ENCODE measurements at places on chromosomes 12 and 14. TPM values are rescaled to one million over a fixed set of nuclear protein-coding genes. Genes with fewer than 3 reads are reported as not detected.

DNA sequence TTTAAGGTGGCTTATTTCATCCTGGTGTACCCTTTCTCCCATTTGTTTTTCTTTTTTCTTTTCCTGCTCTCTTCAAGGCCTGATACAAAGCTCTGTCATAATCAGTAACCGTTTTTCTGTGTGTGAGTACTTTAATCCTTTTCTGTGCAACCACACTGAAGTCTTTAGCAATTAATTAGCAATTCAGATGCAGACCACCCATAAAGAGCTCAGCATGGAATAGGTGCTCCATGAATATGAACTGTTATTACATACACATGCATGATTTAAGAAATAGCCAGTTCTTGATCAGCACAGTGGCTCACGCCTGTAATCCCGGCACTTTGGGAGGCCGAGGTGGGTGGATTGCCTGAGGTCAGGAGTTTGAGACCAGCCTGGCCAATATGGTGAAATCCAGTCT lies 1386.6 kb downstream of the AACS start:
- no peak for DNase-seq
- H3K36me3 ChIP-seq: no peaks in the 10 kb centered on the region
- H3K27me3 ChIP-seq: no peaks in the 10 kb centered on the region
- no peak overlapping the region for H3K27ac ChIP-seq

GRCh38 chr14:88919502-88919901 lies 95.1 kb downstream of the TTC8 start:
- H3K4me3 ChIP-seq: no peak overlapping the region
- no peak overlapping the region for H3K27ac ChIP-seq
- no peaks in the 10 kb centered on the region for H3K4me1 ChIP-seq
- H3K36me3 ChIP-seq: no peaks in the 10 kb centered on the region
- H3K27me3 ChIP-seq: no peaks in the 10 kb centered on the region

- no peaks in the 10 kb centered on the region for H3K36me3 ChIP-seq
- H3K4me3 ChIP-seq: peak overlapping the region; percentile 17
- H3K27me3 ChIP-seq: no peaks in the 10 kb centered on the region
- peak overlapping the region; percentile 75 for H3K27ac ChIP-seq
- no peak for DNase-seq
Observed at GRCh38 chr14:69615121-69615495, 3.7 kb downstream of the SUSD6 start.

GRCh38 chr14:93059917-93060545 lies 55.7 kb downstream of the ITPK1 start:
- no peaks in the 10 kb centered on the region for H3K27me3 ChIP-seq
- DNase-seq: no peak
- H3K4me3 ChIP-seq: no peak overlapping the region
- peaks cover 79% of the 10 kb centered on the region for H3K4me1 ChIP-seq
- peak overlapping the region; percentile 43 for H3K27ac ChIP-seq
- no peaks in the 10 kb centered on the region for H3K36me3 ChIP-seq

DNA sequence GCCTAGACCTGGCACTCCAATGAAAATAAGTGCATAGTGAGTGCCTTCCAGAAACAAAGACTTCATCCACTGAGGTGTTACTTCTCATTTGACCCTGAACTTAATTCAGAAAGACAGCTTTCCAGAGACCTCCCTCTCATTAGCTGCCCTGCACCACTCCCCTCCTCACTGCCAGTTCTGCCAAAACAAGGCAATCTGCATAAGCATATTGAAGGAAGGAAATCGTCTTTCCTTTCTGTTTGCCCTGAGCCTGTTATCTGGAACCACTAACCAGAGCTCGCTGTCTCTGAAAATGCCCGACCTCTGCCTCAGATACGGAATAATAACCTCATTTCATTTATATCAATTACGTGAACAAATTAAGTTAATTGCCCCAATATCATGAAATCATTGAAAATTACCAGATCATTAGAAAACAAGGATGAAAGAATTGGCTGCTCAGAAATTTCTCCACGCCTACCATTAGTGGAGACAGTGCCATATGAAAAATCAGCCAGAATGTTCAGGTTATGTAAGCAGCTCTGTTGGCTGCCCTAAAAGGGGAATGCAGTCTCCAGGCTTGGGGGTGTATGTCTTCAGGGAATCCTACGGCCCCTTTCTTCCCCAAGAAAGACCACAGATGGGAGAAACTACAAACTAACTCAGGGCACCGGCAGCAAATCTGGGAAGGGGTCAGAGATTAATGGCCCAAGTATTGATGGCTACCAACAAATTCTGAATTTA lies 149.9 kb upstream of the FKBP4 start:
- no peak overlapping the region for H3K4me3 ChIP-seq
- no peaks in the 10 kb centered on the region for H3K36me3 ChIP-seq
- H3K27me3 ChIP-seq: no peaks in the 10 kb centered on the region
- no peak overlapping the region for H3K27ac ChIP-seq
- DNase-seq: no peak

The SERPINA6 gene
- total RNA-seq: not detected

The OR4K1 gene
- not detected for total RNA-seq

The KRT6C gene
- 257 TPM for total RNA-seq

DNA sequence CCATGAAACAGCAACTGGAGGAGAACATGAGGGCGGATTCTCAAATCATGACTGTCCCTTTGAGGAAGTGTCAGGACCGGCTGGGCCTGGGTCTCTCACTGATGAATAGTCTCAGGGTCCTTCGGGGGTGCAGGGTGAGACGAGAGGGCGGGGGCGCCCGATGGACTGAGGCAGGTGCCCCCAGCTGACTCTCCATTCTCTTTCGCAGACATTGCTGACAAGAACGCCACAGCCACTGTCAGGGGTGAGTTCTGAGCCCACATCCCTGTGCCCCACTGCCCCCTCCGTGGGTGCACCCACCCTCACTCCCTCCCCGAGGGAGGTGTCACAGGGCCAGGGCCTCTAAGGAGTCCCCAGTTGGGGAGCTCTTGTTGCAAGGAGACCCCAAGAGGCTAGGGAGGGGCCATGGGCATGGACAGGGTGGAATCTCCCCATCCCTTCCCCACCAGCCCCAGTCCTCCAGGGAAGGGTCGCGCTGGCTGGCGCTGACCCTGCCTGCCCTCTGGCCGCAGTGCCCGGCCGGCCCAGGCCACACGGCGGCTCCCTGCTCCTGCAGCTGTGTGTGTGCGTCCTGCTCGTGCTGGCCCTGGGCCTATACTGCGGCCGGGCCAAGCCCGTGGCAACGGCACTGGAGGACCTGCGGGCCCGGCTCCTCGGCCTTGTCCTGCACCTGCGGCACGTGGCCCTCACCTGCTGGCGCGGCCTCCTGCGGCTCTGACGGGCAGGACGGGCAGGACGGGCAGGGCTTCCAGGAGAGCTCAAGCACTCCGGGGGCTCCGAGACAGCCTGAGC lies 8.7 kb downstream of the C14orf180 start:
- H3K4me1 ChIP-seq: no peaks in the 10 kb centered on the region
- DNase-seq: no peak
- no peaks in the 10 kb centered on the region for H3K27me3 ChIP-seq
- H3K27ac ChIP-seq: no peak overlapping the region

DNA sequence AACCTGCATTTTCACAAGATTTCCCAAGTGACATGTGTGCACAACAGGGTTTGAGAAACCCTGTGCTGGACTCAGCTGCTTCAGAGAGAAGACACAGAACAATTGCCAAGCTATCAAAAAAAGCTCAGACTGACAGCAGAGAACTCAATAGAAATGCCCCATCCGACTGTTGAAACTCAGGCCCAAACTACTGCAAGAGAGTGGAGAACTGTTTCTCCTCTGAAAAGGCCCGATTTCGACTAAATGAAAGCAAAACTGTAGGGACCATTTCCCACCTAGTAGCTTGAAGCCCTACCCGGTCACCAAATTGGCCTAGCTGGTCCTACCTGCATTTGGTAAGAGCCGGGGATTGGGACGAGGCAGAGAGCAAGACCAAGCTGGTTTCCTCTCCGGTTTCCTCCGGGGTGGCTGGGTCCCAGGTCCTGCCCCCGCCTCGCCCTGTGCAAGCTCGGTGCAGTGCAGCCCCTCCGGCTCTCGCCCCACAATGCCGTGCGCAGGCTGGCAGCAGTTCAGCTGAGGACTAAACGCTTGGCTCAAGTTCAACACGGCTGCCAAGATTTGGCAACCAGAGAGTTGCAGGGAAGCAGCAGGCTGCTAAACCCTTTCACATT lies 1180.6 kb downstream of the VRK1 start:
- peak overlapping the region; percentile 41 for H3K4me3 ChIP-seq
- H3K36me3 ChIP-seq: no peaks in the 10 kb centered on the region
- H3K27ac ChIP-seq: peak overlapping the region; percentile 75
- no peaks in the 10 kb centered on the region for H3K27me3 ChIP-seq
- H3K4me1 ChIP-seq: peaks cover 34% of the 10 kb centered on the region

DNA sequence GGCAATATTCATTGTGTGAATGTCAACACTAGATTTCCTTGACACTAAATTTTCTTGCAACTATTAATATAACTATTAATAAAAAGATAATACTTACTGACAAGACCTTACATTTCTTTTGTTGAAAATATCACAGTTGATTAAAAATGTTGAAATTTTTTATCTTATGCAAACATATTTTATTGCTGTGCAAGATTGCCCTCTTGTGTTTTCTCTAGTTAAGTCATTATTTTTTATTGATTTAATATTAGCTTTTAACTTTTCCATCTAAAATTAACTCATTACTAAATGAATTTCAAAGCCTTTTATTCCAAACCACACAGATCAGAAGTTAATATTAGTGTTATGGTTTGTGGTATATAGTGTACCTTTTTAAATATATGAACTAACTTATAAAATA lies 11.7 kb upstream of the NAA30 start:
- no peak overlapping the region for H3K27ac ChIP-seq
- H3K27me3 ChIP-seq: no peaks in the 10 kb centered on the region
- H3K4me1 ChIP-seq: no peaks in the 10 kb centered on the region
- H3K4me3 ChIP-seq: no peak overlapping the region
- no peak for DNase-seq

GRCh38 chr12:81015510-81015909 lies 62.4 kb upstream of the ACSS3 start:
- no peak overlapping the region for H3K4me3 ChIP-seq
- no peaks in the 10 kb centered on the region for H3K36me3 ChIP-seq
- H3K4me1 ChIP-seq: no peaks in the 10 kb centered on the region
- no peak for DNase-seq
- H3K27ac ChIP-seq: no peak overlapping the region

Measured in vagina (tissue), 2 donors.